ENCODE measurements at places on chromosomes 1 and 21. TPM values are rescaled to one million over a fixed set of nuclear protein-coding genes. Genes with fewer than 3 reads are reported as not detected.

PTGFR gene
- 0.10 TPM for polyA plus RNA-seq

LCE1D gene
- polyA plus RNA-seq, result not detected

HORMAD1 gene
- polyA plus RNA-seq, result 3.8 TPM

DCST1 gene
- polyA plus RNA-seq, result 0.29 TPM

HAO2 gene
- not detected for polyA plus RNA-seq

EIF3I gene
- polyA plus RNA-seq, result 134 TPM

CA14 gene
- 0.06 TPM for polyA plus RNA-seq

UCK2 gene
- 18.8 TPM for polyA plus RNA-seq

F5 gene
- polyA plus RNA-seq, result 0.02 TPM

FCRL1 gene
- polyA plus RNA-seq, result not detected

TMEM82 gene
- polyA plus RNA-seq, result not detected

IKBKE gene
- 9.9 TPM for polyA plus RNA-seq

NBPF4 gene
- not detected for polyA plus RNA-seq

PRMT6 gene
- 7.4 TPM for polyA plus RNA-seq

All from esophagus (tissue), 2 donors.